Endothelial cell of umbilical vein (primary cell): ENCODE measurements at places on chromosomes 12 and 14. TPM values are rescaled to one million over a fixed set of nuclear protein-coding genes. Genes with fewer than 3 reads are reported as not detected.

The CLEC4E gene
- not detected in 2 replicates for total RNA-seq

DNA sequence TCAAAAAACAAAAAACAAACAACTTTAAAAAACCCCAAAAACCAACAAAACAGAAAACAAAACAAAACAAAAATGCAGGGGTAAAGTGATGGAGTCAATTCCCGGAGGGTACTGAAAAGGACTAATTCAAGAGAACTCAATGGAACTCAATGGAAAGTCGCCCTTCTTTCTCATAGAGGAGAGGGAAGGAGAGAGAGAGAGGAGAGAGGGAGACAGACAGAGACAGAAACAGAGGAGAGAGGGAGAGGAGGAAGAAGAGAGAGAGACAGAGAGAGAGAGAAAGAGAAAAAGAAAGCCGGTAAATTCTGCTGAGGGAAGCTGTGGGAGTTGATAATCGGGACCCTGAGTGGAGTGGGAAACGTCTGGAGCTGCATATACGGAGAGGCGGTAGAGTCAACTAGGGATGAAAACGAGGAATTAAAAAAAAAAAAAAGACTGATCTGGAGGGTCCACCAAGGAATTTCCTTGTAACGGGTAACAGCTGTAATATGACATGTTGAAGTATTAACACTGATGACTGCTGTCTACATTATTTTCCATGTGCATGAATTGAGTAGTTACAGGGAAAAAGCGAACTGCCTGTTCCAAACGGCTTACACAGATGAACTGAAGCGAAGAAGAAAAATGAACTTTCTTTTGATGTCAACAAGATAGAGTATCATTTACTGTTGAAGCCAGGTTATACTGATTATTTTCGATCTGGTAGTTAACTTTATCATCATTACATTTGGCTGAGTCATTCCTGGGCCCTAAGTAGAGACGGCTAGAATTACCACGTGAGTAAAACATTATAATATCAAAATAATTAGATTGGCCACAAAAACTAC lies 934 bp upstream of the ZC2HC1C start:
- H3K4me1 ChIP-seq = peaks cover 17% of the 10 kb centered on the region
- peak overlapping the region; percentile 59 for H3K4me3 ChIP-seq
- H3K27me3 ChIP-seq = no peaks in the 10 kb centered on the region
- no peaks in the 10 kb centered on the region for H3K36me3 ChIP-seq

- no peak overlapping the region for H3K4me3 ChIP-seq
- no peaks in the 10 kb centered on the region for H3K36me3 ChIP-seq
- H3K4me1 ChIP-seq = peaks cover 38% of the 10 kb centered on the region
- H3K27ac ChIP-seq = peak overlapping the region; percentile 35
- H3K27me3 ChIP-seq = no peaks in the 10 kb centered on the region
Measured at GRCh38 chr14:59217011-59217410, 28.5 kb downstream of the DAAM1 start.

DNA sequence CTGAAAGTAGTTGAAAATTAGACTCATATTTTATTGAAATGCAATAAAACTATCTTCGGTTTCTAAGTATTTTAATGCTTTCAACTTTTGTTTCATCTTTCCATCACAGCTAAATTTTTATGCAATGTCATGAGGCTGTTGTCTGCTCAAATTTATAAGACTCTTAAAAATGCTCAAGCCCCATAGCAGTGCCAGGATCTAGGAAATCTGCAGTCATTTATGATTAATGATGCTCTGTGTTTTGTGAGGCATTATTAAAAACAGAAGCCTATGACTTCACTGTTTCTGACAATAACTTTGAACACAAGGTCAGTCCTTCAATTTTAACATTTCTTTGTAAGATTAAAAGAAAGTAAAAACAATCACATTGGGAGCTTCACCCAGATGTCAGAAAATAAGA lies 112.5 kb downstream of the ALX1 start:
- no peaks in the 10 kb centered on the region for H3K27me3 ChIP-seq
- no peak overlapping the region for H3K27ac ChIP-seq
- no peaks in the 10 kb centered on the region for H3K4me1 ChIP-seq
- no peak overlapping the region for H3K4me3 ChIP-seq
- peak; percentile 45 for DNase-seq

The FAM90A1 gene
- total RNA-seq = not detected in 2 replicates

DNA sequence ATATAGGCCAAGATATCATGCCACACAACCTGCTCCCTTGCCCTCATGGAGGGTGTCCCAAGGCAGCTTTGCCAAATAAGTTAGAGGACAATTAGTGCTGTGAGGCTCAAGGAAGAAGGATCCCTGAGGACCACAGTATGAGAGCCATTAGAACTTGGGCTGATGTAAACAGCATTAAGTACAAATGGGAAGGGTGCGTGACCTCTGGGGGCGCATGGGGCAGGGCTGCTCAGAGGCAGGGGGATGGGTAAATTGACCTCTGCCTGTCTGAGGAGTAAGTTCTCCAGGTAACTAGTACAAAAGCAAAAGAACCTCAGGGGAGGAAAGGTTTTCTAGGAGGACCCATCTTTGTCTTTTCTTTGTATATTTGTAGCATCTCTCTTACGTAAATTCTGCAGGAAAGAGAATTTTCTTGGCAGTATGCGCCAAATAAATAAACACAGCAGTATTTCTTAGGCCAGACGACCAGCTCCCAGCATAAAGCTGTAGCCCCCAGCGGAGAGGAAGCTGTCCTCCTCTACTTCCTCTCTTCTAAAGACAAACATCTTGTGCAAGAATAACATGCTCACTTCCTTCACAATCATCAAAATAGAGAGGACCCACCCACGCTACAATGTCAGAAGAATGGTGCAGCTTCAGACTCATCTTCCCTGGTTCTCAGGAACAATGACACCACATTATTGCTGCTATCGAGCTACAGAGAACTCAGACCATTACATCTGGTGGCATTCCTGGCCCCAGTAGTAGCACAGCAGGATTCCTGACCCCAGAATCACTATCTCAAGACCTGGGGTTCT lies 16.4 kb upstream of the VWF start:
- H3K27me3 ChIP-seq = no peaks in the 10 kb centered on the region
- peaks cover 42% of the 10 kb centered on the region for H3K4me1 ChIP-seq
- H3K36me3 ChIP-seq = no peaks in the 10 kb centered on the region
- no peak overlapping the region for H3K4me3 ChIP-seq
- H3K27ac ChIP-seq = peak overlapping the region; percentile 86
- DNase-seq = peak; percentile 85

DNA sequence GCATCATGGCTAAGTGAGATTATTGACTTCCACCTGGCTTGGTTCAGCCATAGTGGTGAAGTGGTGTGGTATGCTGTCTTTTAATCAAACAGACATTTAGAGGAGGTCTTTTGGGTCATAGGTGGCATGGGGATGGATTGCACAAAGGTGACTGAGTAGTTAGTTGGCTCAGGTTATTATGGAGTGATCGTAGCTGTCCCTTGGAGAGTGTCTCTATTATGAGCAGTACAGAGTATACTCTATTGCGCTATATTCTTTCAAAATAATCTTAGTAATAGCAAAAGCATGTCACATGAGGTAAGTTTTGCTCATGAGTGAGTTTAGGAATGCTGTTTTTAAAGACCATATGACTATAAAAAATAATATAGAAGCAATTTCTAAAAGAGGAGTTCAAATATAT lies 60.4 kb downstream of the RASSF8 start:
- no peaks in the 10 kb centered on the region for H3K27me3 ChIP-seq
- H3K4me3 ChIP-seq = no peak overlapping the region
- H3K4me1 ChIP-seq = peaks cover 7% of the 10 kb centered on the region
- DNase-seq = no peak
- H3K36me3 ChIP-seq = no peaks in the 10 kb centered on the region

- DNase-seq = no peak
- H3K4me1 ChIP-seq = no peaks in the 10 kb centered on the region
- H3K4me3 ChIP-seq = no peak overlapping the region
- H3K27me3 ChIP-seq = no peaks in the 10 kb centered on the region
Measured at GRCh38 chr14:94383777-94384176, 4.6 kb downstream of the SERPINA1 start.

- no peak overlapping the region for H3K4me3 ChIP-seq
- H3K4me1 ChIP-seq = peaks cover 10% of the 10 kb centered on the region
- no peaks in the 10 kb centered on the region for H3K27me3 ChIP-seq
- H3K36me3 ChIP-seq = no peaks in the 10 kb centered on the region
- no peak for DNase-seq
Measured at GRCh38 chr14:95316821-95317220, 2.9 kb downstream of the CLMN start.

The SERPINA3 gene
- not detected in 2 replicates for total RNA-seq

DNA sequence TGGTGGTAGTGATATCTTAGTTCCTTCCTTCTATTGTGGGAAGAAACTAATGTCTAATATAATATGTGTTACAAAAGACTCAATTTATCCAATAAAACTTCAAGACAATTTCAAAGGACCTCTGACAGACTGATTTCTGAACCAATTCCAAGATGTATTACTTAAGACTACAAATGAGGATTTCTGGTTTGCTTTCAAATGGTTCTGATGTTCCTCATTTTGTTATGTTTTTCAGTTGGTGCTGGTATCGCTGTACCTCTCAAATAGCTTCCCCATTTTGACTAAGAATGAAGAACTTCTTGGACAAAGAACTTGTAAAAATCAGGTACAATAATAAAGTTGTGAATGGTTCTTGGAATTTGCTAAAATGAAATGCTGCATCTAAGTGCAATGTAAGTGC lies 19.4 kb upstream of the MBIP start:
- H3K4me3 ChIP-seq = no peak overlapping the region
- no peaks in the 10 kb centered on the region for H3K36me3 ChIP-seq
- no peaks in the 10 kb centered on the region for H3K4me1 ChIP-seq
- H3K27ac ChIP-seq = no peak overlapping the region
- peaks cover 15% of the 10 kb centered on the region for H3K27me3 ChIP-seq
- no peak for DNase-seq

The RERG gene
- total RNA-seq = not detected in 2 replicates
